ENCODE measurements at places on chromosomes 16 and 17.

DNA sequence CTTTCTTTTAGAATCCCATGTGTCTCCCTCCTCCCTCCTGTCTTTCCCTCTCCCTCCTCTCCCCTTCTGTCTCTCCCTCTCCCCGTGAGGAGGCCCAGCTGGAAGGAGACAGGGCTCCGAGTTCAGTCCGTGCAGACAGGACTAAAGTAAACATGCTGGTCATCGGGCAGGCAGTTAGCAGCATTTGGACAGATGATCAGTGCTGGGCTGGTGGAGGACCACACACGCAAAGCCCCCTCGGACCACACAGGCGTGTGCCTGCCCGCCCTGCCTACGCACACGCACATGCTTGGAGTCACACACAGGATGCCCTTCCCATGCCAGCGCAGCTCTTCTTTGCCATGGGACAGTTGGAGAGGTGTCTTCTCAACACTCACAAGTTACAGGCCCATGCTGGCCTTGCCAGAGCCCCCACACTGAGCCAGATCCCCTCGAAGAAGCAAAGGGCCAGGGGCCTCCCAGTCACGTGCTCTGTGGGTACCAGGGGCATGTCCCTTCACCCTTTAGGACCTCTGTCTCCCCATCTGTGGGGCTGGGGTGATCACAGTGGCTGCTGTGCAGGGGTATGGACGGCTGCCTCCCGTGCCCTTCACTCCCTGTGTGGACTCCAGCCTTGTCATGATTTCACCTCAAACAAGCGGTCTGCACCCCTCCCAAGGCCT is 215.7 kb upstream of the FOXF1 start:
- DNase-seq: peak; percentile 69

GRCh38 chr17:12195418-12195817 is 174.7 kb downstream of the MAP2K4 start:
- DNase-seq: no peak

- no peak for DNase-seq
Measured at GRCh38 chr17:6110088-6110487, 39.9 kb downstream of the WSCD1 start.

- DNase-seq: no peak
Measured at GRCh38 chr17:47223007-47223406, 13.9 kb downstream of the MYL4 start.

GRCh38 chr17:61839300-61839786 is 24.0 kb downstream of the BRIP1 start:
- no peak for DNase-seq

GRCh38 chr17:43431714-43432523 is 33.1 kb downstream of the ARL4D start:
- DNase-seq: no peak

GRCh38 chr17:69908626-69909368 is 166.2 kb upstream of the KCNJ16 start:
- no peak for DNase-seq

DNA sequence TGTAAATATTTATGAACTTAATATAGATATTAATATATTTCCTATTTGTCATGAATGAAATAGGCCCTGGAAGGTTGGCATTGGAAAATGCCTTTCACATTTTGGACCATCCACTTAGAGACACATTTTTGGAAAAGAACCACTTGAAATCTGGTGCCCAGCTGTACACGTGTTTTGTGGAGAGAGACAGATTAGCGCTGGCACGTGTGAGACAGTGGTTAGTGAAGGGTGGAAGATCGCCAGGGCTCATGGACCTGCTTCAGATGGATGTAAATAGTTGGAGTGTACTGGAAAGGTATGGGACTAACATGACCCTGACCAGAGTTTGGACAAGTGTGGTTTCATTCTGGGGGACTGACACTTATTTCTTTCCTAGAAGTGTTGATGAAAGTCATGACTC is 222.9 kb downstream of the PRKCA start:
- no peak for DNase-seq

GRCh38 chr17:50681263-50682200 is 26.2 kb downstream of the ANKRD40 start:
- DNase-seq: peak; percentile 56

DNA sequence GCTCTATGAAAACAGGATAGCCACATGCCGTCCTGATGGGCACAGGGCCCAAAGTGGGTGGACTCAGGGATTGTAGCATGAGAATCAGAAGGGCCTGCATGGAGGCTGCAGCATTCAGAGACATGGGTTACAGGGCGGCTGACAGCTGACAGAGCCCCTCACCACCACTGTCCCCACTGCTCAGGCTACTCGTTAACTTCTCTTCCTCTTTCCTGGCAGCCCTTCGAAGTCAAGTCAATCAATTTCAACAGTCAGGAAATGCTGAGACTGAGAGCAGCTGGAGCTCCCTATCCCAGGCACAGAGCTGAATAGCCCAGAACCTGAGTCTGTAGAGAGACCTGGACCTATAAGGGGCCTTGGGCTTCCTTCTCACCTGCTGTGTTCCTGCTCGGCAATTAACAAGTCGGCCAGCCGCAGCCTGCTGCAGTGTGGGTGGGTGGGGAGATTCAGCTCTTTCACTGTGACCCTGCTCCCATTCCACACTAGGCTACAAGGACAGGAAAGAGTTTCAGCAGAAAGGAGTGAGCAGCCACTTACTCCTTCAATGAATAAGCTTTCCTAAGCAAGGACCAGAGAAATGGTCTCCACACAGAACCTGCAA is 76.9 kb downstream of the TEX14 start:
- DNase-seq: no peak

DNA sequence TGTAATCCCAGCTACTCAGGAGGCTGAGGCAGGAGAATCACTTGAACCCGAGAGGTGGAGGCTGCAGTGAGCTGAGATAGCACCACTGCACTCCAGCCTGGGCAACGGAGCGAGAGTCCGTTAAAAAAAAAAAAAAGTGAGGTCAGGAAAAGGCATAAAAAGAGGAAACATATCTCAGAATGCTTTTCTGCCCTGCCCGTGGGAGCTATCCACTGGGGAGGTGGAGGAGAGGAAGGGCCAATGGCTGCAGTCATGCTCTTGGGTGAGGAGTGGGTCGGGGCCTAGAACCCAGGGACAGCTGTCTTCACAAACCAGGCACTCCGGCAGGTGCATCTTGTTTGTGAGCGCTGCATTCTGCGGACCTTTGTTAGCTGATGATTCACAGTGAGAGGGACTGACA is 60.0 kb upstream of the CDC42EP4 start:
- DNase-seq: no peak

DNA sequence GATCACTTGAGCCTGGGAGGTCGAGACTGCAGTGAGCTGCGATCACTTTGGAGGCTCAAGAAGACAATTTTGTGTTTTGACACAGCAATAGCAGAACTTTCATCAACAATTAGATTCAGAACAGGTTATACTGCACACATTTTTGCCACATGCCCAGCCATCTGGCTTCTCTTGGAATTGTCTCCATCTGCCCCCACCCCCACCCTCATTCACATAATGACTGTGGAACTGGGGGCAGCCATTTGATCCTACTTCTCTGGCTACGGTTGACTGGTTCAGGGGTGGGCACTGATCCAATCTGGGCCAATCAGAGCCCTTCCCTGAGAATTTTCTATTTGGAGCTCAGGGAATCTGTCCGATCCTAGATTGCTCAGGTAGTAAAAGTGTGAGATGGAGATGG is 14.0 kb downstream of the TMEM92 start:
- DNase-seq: no peak

DNA sequence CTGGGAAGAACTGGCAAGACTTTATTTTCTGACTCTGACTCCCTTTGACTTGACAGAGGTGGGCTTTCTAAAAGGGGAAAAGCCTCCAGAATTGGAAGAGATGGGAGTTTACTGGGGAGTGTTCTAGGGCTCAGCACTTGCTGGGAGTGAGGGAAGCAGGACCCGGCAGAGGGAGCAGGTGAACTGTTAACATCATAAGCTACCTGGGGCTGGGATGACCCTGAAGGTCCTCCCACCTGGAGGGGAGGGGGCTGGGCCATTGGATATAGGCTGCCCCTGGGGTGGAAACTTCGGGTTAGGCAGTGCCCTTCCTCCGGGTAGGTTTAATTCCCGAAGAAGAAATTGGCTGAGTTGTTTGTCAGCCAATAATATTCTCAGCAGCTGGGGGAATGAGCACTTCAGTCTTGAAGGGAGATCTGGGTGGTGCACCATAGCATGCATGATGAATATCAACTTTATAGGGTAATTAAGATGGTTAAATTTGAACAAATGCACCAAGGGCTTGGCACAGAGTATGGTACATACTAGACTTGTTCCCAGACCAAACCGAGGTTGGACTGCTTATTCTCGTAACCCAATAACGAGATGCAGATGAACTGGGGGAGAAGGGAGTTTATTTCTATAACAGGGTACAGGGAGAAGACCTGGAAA is 337.0 kb downstream of the HAPSTR1 start:
- DNase-seq: no peak

DNA sequence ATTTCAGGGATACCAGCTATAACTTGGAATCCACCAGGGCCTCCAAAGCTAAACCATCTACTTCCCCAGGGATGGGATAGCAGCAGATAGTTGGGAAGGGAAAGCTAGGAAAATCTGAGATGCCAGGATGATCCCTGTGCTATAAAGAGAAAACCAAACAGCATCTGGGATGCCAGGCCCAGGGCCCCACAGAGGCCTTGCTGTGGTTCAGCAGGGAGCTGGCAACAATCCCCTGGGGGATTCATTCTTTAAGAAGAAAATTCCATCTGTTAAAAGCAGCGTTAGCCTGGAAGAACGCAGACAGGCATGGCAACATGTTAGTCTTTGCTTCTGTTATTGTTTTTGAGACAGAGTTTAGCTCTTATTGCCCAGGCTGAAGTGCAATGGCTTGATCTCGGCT is 16.6 kb downstream of the MYO18A start:
- no peak for DNase-seq

- DNase-seq: no peak
Measured at GRCh38 chr16:75593308-75593707, 27.1 kb downstream of the GABARAPL2 start.

DNA sequence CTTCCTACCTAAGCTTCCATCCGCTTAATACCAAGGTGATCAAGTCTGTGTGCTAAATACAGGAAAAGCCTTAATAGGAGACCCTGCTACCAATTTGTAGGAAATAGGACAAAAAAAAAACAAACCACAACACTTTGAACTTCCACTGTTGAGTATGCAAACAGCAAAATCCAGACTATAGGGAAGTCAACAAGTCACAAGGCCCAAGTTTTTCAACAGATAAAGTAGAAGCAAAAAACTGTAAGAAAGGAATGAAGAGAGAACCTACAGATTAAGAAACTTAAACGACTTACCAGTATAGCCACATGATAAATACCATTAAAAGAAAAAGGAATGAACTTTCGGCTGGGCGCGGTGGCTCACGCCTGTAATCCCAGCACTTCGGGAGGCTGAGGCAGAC is 7.4 kb downstream of the USP22 start:
- no peak for DNase-seq

GRCh38 chr17:45692661-45693060 is 91.5 kb upstream of the CRHR1 start:
- DNase-seq: no peak

DNA sequence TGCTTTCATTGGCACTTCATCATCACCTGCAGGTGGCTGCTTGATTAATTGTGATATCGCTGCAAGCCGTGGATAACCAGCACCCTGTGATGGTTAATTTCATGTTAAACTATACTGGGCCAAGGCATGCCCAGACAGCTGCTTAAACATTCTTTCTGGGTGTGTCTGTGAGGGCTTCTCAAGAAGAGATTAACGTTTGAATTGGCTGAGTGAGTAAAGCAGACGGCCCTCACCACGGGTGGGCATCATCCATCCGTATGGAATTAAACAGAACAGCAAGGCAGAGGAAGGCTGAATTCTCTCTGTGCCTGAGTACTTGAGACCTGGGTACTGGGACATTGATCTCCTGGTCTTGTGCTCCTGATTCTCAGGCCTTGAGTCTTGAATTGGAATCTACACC is 7.1 kb upstream of the ZNF213 start:
- DNase-seq: no peak

DNA sequence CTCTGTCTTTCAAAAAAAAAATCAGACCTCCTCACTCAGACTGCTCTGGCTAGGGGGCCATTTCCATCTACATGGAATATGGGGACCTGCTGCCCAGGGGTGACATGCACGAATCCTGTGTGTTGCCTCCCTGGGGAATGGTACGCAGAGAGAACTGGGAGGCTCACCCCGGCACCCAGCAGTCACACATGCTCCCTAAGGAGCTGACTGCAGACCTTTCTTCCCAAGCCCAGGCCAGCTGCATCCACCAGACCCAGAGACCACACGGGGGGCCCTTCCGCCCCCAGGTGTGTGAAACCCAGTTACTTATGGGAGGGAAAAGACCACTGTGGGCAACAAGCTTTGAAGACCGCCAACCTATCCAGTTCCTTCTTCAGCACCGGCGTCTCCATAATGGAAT is 7.2 kb upstream of the NLRC3 start:
- DNase-seq: no peak

DNA sequence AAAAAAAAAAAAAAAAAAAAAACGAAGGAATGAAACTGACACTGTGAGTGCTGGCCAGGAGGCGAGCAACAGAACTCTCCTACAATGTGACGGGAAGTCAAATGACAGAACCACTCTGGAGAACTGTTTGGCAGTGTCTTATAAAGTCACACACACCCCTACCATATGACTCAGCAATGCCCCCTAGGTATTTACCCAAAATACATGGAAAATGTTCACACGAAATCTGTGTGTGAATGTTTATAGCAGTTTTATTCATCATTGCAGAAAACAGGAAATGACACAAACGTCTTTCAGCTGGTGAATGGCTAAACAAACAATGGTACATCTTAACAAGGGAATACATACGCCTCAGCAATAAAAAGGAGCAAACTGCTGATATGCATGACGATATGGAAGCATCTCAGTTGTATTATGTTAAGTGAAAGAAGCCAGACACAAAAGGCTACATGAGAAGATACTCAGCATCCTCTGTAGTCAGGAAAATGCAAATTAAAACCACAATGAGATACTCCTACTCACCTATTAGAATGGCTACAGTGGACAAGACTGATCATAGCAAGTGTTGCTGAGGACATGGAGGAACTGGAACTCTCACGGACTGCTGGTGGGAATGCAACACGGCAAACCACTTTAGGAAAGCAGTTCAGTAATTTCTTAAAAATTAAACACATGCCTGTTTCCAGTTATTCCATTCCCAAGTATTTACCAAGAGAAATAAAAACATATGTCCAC is 74.7 kb downstream of the TBC1D16 start:
- no peak for DNase-seq

GRCh38 chr17:28267720-28268609 is 51.0 kb upstream of the TMEM97 start:
- no peak for DNase-seq

DNA sequence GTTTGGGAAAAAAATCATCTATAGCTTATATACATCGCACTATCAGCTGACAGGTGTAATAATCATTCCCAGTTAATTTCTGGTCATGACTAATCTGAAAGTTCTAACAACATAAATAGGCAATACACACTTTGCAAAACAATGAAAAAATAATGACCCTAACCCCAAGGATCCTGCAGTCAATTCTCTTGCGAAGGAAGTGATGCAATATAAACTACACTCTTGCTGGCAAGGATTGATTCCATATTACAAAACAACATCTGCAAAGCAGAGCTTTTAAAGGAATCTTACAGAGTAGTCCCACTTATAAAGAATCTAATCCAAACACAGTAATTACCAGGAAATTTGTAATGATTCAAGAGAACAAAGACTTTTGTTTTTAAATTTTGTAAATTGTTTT is 73.4 kb downstream of the MYO1D start:
- no peak for DNase-seq

GRCh38 chr16:56673921-56674320 is 4.3 kb downstream of the MT1H start:
- DNase-seq: no peak

GRCh38 chr16:31472709-31473203 is 804 bp downstream of the TGFB1I1 start:
- DNase-seq: no peak

- DNase-seq: no peak
Measured at GRCh38 chr17:79322211-79323123, 247.8 kb downstream of the ENGASE start.
